ENCODE measurements at places on chromosomes 6 and 20. TPM values are rescaled to one million over a fixed set of nuclear protein-coding genes. Genes with fewer than 3 reads are reported as not detected.

ATP6V1G2 gene
- total RNA-seq = 0.84 TPM

COL21A1 gene
- total RNA-seq = 1.4 TPM

HBS1L gene
- total RNA-seq = 74.6 TPM

HLA-DRB5 gene
- total RNA-seq = not detected

BEND6 gene
- 0.66 TPM for total RNA-seq

ANKRD66 gene
- total RNA-seq = not detected

DNA sequence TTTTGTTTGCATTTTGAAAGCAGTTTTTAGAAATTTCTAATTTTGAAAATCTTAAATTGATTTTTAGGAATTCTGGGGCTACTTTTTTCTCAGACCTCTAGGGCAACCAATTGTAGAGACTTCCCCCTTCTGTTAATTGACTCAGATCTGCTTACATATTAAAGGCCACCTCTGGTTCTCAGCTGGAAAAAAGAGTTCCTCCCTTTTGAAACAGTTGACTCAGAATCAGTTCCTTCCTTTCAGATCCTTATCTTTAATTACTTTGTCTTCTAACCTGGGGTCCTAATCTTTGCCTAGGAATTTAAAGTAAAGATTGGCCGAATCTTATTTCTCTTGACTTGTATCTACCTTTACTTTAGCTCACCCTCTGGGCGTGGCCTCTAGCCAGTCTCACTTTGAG, 146.8 kb downstream of the LAMA2 start:
- H3K27me3 ChIP-seq = no peaks in the 10 kb centered on the region
- no peaks in the 10 kb centered on the region for H3K4me1 ChIP-seq
- no peak overlapping the region for H3K27ac ChIP-seq
- no peaks in the 10 kb centered on the region for H3K36me3 ChIP-seq
- H3K4me3 ChIP-seq = no peak overlapping the region

DNA sequence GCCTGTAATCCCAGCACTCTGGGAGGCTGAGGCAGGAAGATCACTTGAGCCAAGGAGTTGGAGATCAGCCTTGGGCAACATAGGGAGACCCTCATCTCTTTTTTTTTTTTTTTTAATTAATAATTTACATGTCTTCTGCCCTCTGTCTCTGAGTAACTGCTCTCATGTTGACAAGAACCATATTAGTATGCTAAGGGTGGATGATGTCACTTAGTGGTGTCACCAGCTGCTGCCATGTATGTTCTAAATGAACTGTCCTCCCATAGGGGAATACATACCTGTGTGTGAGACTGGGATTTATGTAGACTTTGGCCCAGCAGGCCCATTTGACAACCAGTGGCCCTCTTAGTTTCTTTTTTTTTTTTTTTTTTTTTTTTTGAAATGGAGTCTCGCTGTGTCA, 65.6 kb downstream of the SCAND1 start:
- no peak overlapping the region for H3K4me3 ChIP-seq
- peaks cover 8% of the 10 kb centered on the region for H3K4me1 ChIP-seq
- no peak for DNase-seq
- H3K27me3 ChIP-seq = no peaks in the 10 kb centered on the region

DNA sequence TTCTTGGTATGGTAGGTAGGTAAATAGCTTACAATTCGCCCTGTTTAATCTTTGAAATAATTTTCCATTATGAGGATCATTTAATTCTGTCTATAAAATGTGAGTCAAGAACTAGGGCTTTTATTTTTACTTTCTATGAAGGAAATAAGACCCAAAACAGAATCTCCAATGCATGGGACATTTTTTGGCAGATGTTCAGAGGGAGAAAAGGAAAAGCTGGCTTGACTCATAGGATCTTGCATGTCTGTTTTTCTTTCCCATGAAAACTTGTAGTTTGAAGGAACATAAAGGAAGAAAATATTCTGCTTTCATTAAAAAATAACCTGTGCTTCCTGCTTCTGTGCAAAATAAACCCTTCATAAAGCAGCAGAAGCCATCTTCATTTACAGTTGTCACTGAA, 143.1 kb upstream of the INSM1 start:
- no peak overlapping the region for H3K4me3 ChIP-seq
- H3K4me1 ChIP-seq = no peaks in the 10 kb centered on the region
- no peaks in the 10 kb centered on the region for H3K27me3 ChIP-seq

DNA sequence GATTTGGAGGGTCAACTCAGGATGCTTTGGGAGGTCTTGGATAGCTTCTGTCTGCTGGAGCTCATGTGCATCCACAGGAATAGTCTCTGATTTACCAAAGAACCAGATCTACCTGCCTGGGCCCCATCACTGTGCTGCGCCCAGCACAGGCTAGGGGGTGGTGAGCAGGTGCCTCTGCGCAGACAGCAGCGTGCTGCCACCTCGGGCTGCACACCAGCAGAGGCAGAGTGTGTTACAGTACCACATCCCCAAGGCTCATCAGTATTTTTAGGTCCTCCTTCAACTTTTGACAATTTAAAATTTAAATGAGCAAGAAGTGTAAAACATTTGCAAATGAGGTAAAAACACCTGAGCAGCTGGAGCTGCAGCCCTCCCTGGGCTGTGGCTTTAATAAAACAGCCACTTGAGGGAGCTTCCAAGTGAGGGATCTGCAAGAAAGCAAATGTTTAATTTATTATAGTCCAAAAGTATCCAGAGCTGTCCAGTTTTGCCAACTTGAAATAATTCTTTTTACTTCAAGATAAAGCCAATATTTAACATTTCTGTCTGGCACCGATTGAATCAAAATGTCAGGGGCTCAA, 324.9 kb downstream of the ZFAND3 start:
- no peak for DNase-seq
- no peaks in the 10 kb centered on the region for H3K4me1 ChIP-seq
- no peaks in the 10 kb centered on the region for H3K36me3 ChIP-seq
- H3K27ac ChIP-seq = no peak overlapping the region

DNA sequence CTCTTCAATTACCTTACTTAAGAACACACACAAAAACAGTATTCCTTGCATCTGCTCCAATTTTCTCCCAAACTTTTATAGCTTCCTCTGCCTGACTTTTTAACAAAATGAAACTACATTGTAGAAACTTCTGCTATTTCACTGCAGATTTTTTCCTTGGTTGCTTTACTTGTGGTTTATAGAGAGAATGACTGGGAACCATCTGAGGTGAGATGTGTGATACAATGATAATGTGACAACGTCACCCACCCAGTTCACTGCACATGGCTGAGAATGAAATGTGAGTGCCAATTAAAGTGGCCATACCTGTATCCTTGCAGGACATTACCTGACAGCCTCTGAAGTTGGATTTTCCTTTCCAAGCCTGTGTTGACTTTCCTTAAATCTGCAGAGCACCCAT, 258.4 kb downstream of the CD83 start:
- H3K4me1 ChIP-seq = no peaks in the 10 kb centered on the region
- no peak for DNase-seq
- no peak overlapping the region for H3K27ac ChIP-seq
- H3K27me3 ChIP-seq = no peaks in the 10 kb centered on the region
- no peak overlapping the region for H3K4me3 ChIP-seq

- no peak for DNase-seq
- peaks cover 71% of the 10 kb centered on the region for H3K27me3 ChIP-seq
- no peak overlapping the region for H3K4me3 ChIP-seq
- no peak overlapping the region for H3K27ac ChIP-seq
- peaks cover 15% of the 10 kb centered on the region for H3K4me1 ChIP-seq
Measured at GRCh38 chr20:21509079-21509596, 4.7 kb downstream of the NKX2-2 start.

DNA sequence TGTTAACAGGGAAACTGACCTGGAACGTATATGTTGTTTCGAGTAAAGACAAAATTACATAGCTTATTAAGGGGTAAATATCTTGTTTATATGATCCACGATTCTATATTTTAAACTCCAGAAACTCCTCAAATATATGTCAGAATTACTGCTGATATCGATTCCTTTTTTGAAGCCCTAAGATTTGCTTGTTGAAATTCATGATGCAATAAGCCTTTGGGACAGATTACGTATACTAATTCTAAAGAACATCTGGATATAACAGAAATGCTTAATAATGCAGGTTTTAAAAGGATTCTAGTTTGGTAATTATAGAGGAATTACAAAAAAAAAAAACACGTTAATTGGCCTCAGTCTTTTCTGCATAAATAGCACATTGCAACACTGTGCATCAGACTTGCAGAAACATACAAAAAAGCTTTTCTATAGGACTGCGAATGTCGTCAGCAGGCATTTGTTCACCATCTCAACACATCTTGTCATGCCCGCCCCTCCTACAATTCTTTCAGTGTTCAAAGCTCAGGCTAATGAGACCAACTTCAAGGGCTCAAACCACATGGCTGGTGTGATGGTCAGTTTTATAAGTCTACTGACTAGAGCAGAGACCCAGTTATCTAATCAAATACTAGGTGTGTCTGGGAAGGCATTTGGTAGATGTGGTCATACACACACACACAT, 74.9 kb downstream of the AGPAT4 start:
- H3K27me3 ChIP-seq = no peaks in the 10 kb centered on the region
- no peaks in the 10 kb centered on the region for H3K4me1 ChIP-seq
- H3K4me3 ChIP-seq = no peak overlapping the region
- no peaks in the 10 kb centered on the region for H3K36me3 ChIP-seq

DNA sequence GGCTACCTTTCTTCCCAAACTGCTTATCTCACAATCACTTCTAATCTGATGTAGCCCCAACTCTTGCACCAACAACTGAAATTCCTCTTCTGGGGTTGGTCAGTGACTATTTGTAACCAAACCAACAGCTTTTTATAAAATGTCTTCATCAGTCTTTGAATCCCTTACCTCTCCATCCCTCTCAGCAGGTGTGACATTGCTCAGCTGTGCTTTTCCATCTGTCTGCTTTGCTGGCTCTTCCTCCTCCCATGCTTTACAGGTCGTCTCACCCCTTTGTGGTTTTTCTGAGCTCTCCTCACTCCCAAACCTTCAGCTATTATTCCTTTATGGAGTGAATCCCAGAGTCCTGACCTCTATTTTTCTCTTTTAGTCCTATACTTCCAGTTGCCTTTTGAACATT, 5.9 kb downstream of the MAP7 start:
- no peaks in the 10 kb centered on the region for H3K36me3 ChIP-seq
- DNase-seq = no peak
- peaks cover under 1% of the 10 kb centered on the region for H3K4me1 ChIP-seq
- no peak overlapping the region for H3K4me3 ChIP-seq

GRCh38 chr6:81772741-81773140, 20.3 kb upstream of the TENT5A start:
- H3K4me1 ChIP-seq = no peaks in the 10 kb centered on the region
- H3K27ac ChIP-seq = no peak overlapping the region
- peaks cover 33% of the 10 kb centered on the region for H3K27me3 ChIP-seq

GRCh38 chr6:36701401-36701991, 3.9 kb downstream of the RAB44 start:
- H3K27me3 ChIP-seq = no peaks in the 10 kb centered on the region
- H3K27ac ChIP-seq = no peak overlapping the region
- H3K4me3 ChIP-seq = no peak overlapping the region
- no peaks in the 10 kb centered on the region for H3K4me1 ChIP-seq
- no peaks in the 10 kb centered on the region for H3K36me3 ChIP-seq

DNA sequence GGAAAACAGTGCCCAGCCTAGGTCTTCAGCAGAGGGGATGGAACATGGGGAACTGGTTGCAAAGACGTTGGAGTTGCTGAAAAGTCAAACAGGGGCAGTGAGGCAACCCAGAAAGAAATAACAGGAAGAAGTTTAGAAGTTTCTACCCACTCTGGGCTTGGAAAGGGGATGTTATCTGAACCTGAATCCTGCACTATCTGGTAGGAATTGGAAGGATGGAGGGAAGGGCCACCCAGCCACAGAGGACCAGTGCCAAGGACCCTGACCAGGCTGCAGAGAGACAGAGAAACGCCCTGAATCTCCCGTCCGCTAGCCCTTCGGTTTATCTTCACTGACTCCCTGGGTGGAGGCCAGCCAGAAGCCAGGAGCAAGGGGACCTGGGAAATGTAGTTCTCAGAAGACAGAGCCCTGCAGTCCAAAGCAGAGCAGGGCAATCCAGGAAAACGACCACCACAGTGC, 217.3 kb upstream of the RREB1 start:
- no peaks in the 10 kb centered on the region for H3K27me3 ChIP-seq
- H3K36me3 ChIP-seq = no peaks in the 10 kb centered on the region
- H3K4me3 ChIP-seq = no peak overlapping the region

DNA sequence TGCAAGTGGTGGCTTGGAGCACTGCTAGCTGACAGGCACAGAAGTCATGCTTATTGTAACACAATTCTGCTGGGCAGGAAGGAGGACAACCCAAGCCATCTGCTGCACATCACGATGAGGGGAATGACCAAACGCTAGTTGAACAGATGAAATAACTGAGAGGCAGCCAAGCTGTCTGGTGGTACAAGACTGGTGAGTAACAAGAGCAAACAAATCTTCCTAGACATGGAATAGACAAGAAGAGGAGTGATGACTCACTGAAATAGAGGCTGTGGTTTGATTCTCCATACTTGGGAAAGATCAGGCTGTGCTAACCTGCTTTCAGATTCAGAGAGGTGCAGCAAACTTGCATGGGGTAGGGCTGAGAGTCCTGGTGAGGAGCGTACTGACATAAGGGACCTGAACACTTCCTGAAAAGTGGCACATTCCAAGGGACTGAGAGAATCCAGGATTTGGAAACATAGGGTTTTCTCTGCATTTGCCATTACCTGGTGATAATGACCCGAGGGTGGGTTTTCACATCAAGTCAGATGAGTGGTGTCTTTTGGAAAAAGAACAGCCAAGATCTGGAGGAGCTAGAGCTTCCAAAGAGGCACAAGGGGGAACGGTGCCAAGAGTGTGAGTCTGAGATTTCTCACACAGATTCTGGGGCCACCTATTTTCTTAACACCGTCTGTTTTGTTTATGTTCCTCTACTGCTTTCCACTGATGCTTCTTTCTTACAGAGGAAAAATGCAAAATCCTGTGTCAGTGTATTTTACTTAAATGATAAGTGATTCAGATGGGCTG, 60.0 kb downstream of the PRL start:
- no peaks in the 10 kb centered on the region for H3K36me3 ChIP-seq
- no peaks in the 10 kb centered on the region for H3K27me3 ChIP-seq
- no peaks in the 10 kb centered on the region for H3K4me1 ChIP-seq
- no peak for DNase-seq

DNA sequence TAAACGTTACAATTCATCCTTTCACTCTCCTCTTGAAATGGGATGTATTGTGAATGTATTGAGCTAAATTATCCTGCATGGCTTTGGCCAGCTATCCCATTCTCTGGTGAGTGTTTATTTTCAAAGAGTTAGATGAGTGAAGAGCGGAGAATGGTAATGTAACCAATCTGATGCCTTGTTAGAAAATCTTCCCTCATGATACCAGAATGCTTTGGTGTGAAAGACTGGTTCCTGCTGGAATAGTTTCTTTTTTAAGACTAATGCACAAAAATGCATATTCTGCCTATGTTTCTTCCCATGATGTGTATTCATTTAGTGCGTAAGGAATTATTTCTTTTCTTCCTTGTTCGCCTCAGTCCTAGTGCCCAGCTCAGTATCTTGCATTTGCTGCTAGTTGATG, 506.7 kb downstream of the PRKN start:
- no peaks in the 10 kb centered on the region for H3K27me3 ChIP-seq
- no peak for DNase-seq
